GM23248 (cell line): ENCODE measurements at places on chromosomes 7 and 10. TPM values are rescaled to one million over a fixed set of nuclear protein-coding genes. Genes with fewer than 3 reads are reported as not detected.

DNA sequence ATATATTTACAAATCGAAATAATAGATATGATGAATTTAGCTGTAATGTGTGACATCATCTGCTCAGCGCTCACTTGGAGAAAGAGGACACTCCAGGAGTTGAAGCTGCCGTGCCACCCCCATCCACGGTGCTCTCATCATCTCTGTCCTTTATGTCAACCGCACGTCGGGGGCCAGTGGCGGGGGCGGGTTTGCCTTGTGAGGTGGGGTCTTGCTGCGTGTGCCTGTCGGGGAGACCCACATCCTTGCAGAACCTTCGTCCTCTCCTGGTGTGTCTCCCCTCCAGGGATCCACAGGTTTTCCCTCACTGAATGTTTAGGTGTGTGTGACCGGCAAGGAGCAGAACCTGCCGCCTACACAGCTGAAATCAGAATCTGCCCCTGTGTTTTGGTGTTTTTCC, 71.6 kb downstream of the INPP5A start:
- DNase-seq: no peak

- DNase-seq: peak; percentile 70
These were observed at the start of gene ELMO1 for GRCh38 chr7:37448636-37449361. TSS of gene ELMO1 (minus strand) at chr7:37448864. CDS start at chr7:37342690, 106,174 bp downstream.

- peak; percentile 20 for DNase-seq
These were observed 154.1 kb downstream of the NRP1 start for GRCh38 chr10:33180390-33180789.

DNA sequence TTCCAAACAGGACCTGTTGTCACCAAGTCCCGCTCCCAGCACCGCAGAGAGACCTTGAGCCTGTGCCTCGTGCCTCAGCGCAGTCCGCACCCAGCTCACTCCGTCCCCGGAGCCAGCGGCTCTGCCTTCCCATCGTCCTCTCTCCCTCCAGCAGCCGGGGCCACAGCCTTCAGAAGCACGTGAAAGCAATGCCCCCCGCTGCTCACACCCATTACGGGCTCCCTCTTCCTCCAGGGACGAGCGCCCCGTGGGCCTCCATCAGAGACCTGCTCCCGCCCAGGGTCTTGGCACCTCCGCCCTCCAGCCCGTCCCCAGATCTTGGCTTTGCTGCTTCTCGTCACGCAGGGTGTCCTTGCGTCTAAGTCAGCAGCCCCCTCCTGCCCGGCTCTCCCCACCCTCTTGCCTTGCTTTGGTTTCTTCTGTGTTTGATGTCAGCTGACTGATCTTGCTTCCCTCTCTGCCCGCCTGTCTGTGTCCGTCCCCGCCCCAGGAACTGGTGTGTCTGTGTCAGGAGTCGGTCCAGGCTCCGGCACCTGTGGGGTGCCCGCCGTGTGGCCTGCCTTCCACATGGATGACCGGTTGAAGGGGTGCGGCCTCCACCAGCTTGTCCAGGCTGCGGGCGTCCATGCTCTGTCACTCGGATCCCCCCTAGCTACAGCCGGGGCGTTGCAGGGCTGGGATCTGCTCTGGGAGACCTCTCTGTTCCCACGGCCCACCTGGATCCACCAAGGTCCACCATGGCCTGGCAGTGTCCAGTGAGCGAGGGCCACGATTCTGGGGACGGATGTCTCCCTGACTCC, 61.9 kb downstream of the FOXL3 start:
- peak; percentile 16 for DNase-seq

GRCh38 chr10:80118669-80119068, 13.9 kb upstream of the PLAC9 start:
- DNase-seq: no peak

GRCh38 chr10:96565774-96566173, 21.0 kb downstream of the TM9SF3 start:
- DNase-seq: peak; percentile 74

DNA sequence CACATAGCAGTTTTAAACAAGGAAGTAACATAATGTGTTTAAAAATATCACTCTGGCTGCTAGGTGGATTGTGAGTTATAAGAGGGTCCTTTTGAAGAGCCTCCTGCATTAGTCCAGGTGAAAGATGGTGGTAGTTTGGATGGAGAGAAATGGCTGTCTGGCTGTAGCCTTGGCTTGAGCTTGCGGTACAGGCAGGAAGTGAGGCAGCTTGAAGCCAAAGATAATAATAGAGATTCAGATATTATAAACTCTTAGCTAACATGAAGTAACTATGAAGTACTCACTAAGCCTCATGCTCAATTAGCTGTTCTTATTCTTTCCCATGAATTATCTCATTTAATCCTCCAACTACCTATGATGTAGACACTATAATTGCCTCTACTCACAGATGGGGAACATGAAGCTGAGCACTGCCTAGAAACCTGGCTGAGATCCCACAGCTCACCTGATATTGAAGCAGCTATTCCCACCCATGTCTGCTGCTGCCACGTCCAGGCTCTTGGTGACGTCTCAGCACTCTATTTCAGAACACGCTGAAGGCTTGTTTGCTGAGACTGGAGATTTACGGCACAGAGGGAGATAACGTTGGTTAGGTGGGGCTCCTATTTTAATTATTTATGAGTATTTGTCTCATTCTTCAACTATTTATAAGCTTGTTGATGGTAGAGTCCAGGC, 10.4 kb downstream of the C10orf120 start:
- DNase-seq: no peak

GRCh38 chr10:49679480-49679893, at the start of gene C10orf53:
TSS of gene C10orf53 (plus strand) at chr10:49679651. CDS start at chr10:49679698, 47 bp downstream.
- peak; percentile 74 for DNase-seq

DNA sequence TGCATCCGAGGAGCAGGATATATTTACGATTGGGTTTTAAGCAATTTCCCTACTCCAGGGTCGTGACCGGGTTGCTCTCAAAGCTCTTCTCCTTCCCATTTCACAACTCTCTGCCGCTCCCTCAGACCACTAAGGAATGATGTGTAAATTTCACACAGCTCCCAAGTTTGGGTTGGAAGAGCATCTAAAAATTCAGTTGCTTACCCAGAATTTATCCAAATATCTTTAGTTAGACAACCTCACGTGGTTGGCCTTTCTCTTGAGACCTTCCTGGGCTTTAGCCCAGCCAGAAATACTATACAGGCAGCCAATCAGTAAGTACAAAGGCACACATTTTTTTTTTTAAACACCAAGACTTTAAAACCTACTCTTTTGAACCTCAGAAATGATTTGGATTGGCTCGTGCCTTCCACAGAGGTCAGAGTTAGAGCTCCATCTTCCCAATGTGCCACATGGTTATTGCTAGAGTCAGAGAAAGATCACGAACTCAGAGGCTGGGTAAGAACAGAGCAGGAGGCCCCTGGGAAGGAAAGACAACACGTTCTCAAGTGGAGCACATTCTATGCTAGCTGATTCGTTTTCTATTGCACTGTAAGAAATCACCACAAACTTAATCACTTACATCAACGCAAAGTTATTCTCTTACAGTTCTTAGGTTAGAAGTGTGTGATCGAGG, 335.4 kb upstream of the MGMT start:
- no peak for DNase-seq

DNA sequence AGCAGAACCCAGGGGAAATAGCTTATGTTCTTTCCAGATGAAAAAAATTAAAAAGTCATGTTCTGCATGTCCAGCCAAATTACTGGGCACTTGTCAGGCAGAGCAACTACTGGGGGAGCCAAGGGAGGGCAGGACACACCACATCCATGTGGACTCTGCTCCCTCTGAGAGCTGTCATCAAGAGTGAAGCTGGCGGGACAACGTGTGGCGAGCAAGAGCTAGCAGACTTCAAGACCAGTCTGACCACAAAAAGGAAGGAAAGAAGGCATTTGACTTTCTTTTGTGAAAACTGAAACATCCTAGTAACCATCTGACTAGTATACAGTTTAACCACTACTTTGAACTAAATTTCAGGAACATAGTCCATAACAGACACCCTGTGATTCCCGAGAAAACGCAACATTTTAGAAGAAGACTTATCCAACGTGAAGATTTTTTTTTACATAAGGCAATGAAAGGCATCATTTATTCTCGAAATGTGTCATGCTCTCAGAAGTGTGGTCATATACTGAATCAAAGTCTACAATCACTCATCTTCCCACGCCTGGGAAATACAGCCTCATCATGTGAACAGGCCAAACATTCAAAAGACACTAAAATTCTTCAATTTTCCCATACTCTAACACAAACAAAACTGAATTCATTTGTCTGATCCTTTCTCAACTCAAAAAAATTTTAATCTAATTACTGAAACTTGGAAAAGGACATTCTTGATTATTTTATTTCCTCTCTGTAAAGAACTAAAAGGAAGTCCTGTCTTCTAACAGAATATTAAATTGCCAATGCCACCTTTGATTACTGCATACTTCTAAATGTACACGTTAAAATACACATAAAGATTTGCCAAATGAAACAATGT, 15.5 kb downstream of the CYTH3 start:
- DNase-seq: peak; percentile 92

- peak; percentile 38 for DNase-seq
These were observed 98.2 kb downstream of the TNS3 start for GRCh38 chr7:47483604-47484273.

DNA sequence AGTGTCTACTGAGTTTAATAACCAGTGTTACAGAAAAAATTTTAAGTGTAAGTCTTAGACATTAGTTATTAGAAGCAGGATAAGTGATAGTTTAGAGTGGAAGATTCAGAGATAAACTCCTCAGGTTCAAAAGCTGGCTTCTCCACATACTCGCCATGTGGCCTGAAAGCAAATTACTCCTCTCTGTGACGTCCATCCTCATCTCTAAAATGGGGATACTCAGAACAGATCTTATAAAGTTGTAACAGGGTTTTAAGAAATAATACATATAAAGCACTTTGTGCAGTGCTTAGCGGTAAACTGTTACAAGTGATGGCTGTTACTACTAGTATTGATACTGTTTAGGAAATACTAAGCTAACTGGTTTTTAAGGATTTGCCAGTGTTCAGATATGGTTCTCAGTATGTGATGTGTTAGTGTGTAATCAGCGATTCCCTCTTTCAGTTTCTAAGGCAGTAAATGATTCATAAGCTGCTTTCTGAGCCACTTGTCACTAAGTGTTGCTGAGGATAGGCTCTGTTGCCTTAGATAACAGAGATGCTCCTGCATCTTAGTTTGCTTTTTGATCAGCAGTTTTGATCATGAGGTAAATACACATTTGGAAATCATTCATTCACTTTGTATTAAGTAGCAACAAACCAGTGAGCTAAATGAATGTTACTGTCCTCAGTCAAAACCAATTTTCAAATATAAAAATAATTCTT, 58.7 kb downstream of the CYP51A1 start:
- peak; percentile 5 for DNase-seq

DNA sequence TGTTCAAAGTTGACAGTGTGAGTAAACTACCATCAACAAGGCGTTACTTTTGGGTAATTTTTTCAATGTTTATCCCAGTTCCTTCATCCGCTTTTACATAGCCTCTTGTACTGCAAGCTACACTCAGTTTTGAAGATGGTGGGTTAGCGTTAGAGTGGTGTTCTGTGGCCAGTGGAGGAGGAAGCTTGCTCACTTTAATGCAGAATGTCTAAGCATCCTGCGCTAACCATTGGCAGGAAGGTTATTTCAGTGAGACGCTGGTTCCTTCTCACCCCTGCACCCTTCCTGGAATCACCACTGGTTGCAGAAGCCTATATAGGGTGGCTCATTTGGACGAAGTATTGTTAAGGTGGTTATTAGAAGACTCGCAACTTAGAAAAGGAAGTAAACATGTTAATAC, 159.1 kb downstream of the CELF2 start:
- DNase-seq: no peak

DNA sequence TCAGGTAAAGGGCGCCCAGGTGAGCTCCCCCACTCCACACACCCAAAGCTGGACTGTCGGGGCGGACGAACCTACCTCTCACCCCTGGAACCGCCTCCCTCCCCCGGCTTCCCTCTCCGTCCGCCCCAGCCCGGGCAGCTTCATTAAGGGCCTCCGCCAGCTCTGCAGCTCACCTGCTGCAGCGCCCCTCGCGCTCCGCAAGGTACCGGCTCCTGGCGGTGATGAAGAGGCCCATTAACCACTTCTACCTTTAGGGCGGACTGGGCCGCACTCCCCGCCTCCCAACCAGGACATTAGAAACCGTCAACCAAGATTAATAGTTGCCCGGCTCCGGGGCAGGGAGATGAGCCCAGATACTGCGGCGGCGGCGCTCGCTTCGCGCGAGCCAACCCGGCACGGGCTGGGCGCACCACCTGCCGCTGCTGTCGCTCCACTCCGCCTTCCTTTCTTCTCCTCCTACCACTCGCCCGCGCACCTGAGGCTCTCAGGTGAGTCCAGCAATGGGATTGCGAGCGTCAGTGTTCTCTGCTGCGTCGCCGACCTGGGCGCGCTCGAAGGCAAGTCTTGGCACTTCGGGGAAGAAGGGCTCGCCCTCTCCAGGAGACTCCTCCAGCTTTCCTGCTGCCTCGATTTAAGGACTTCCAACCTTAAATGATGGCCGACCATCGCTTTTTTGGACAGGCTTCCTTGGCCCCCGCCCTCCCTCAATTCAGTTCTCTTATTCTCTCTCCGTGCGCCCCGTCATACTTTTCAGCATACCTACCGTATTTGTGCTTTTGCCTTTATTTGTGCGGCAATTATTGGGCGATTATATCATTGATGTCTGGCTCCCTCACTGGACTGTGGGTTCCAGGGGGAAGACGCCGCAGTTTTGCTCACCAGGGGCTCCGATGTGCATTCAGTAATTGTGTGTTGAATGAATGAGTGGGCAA, 13.6 kb upstream of the KAZALD1 start:
- DNase-seq: no peak

DNA sequence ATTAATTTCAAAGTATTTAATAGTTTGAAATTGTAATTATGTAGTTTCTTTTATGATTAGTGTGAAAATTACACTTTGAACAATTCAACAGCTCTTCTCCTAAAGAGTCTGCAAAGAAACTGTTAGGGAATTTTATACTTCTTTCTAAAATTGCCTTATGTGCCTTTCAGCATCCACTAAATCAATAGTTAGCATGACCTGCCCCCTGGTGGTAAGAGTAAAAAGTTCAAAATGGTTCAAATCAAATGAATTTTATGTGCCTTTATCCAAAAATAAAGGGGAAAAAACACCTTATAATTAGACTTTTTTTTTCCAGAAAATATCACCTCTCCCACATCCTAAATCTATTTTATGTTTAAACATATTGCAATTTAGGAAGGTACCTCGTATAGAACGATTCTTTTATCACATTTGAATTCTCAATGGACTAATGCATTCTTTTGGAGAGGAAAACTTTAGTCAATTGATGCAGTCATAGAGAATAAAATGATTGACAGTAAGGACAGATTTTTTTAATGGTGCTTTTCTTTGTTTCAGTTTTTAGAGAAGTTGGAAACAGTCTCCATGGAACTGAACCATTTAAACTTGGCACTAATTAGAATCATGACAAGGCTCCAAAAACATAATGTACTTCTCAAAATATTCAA, 163.7 kb downstream of the SEMA3D start:
- peak; percentile 65 for DNase-seq

DNA sequence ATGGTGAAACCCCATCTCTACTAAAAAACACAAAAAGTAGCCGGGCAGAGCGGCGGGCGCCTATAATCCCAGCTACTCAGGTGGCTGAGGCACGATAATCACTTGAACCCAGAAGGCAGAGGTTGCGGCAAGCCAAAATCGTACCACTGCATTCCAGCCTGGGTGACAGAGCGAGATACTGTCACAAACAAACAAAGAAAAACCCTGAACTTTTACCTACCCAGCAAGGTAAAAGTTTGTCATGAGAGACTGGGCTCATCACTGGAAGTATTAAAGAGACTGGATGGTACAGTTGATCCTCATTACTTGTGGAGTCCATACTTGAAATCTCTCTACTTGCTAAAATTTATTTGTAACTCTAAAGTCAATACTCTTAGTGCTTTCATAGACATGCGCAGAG, 113.9 kb downstream of the NDUFB2 start:
- no peak for DNase-seq

Gene WIPF3
- total RNA-seq: not detected in 2 replicates

Gene MAGI2
- 4.1 and 8.1 TPM in 2 replicates for total RNA-seq

Gene HSPB1
- 79.5 and 96.5 TPM in 2 replicates for total RNA-seq

Gene TYW1
- total RNA-seq: 11.1 and 62.0 TPM in 2 replicates

Gene SYT15B
- 1.9 TPM in 2 replicates for total RNA-seq

Gene CDK14
- total RNA-seq: 21.2 and 24.9 TPM in 2 replicates
